ENCODE measurements at places on chromosomes 7 and 10.

DNA sequence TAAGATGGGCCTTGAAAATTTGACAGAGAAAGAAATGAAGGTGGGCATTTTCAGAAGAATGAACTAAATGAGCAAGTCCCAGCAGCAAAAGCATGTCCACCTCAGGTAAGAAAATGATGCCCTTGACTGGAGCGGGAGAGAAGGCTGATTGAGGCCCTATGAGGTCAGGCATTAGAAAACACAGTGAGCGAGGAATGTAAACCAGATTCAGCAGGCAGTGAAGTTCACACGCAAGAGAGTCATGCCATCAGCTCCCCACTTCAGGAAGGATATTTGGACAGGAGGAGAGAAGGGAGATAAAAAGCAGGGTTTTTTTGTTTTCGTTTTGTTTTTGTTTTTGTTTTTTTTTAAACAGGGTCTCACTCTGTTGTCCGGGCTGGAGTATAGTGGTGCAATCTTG, 166.4 kb downstream of the PPP1R17 start:
- DNase-seq: no peak

DNA sequence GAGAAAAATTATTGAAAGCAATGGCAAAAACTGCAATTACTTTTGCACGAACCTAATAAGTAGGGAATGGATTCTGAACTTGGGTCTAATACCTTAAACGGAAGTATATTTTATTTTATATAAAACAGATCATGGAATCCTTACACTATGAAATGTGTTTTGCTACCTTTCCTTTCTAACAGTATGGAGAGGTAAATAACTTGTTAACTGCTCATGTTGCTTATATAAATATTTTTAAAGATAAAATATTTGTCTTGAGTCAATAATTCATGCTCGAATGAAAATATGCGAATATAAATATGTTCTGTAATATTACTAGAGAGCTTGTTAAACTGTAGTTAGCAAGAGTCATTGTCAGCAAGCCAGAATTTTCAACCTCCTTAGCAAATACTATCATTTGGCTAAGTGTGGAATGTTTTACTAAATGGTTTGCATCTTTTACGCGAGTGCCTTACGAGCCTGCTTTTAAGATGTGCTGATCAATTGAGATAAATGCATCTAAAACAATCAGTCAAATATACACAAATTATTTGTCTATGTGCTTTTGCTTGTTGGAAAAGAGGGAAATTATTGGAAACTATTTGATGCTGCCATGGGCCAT, 5.9 kb downstream of the GNAT3 start:
- DNase-seq: no peak

DNA sequence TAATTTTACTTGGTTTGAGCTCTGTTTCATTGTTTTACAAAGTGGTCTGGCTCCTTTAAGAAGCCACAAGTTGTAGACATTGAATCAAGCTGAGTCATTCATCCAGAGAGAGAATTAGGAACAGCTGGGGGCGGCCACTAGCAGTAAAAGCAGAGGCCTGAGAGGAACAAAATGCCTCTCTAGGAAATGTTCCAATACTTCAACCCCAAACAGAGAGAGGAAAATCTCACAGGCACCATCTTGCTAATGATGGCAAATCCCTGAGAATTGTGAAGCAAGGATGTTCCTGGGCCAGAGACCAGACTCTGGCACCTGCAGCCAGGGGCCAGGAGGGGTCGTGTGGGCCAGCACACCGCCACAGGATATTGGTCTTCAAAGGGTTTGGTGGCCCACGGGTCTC, 26.5 kb upstream of the TRIL start:
- DNase-seq: no peak

DNA sequence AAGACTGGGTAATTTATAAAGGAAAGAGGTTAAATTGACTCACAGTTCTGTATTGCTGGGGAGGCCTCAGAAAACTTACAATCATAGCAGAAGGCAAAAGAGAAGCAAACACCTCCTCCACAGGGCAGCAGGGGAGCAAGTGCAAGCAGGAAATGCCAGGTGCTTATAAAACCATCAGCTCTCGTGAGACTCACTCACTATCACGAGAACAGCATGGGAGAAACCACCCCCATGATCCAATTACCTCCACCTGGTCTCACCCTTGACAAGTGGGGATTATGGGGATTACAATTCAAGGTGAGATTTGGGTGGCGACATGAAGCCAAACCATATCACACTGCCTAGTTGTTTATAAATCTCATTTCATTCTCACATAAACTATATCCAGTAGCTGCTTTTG, 28.0 kb upstream of the CPN1 start:
- DNase-seq: no peak

DNA sequence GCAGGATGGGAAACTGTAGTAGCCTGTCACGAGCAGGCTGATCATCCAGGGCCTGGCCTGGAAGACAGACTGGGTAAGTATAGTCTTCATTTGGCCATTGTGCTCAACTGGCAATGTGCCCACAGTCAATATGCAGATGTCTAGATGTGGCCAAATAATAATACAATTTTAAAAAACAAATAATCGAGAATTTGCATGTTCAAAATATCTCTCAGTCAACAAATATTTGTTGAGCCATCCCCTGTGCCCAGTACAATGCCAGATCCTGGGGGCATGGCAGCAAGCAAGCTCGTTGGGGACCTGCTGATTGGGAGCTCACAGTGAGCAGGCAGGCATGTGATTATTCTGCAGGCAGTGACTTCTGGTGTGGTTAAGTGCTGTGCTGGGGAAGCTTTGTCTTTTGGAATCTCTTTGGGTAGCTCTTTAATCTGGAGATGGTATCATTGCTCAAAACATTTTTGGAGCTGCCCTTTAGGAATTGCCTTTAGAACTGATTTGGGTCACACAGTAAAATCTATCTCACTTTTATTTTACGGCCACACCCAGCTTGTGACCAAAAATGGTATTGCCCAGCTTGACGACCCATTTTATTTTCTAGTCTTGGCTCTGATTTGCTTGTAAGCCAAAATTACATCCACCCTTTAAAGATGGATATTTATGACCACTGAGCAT, 92.2 kb downstream of the PLCE1 start:
- DNase-seq: no peak

DNA sequence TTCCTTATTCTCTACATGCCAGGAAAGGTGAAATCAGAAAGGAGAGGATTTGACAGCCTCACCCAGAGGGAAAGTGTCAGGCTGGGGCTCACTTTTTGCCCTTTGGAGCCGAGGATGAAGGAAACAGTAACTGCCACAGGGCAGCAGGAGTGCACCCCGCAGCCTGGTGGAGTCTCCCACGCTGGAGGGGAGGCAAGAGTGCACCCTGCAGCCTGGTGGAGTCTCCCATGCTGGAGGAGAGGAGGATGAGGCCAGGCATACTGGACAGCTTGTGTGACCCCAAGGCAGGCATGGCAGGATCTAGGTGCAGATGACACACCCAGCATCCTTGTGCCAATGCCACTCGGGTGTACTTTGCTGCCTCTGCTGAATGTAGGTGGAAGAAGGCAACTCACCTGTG, 484.0 kb downstream of the DNAJB6 start:
- no peak for DNase-seq

DNA sequence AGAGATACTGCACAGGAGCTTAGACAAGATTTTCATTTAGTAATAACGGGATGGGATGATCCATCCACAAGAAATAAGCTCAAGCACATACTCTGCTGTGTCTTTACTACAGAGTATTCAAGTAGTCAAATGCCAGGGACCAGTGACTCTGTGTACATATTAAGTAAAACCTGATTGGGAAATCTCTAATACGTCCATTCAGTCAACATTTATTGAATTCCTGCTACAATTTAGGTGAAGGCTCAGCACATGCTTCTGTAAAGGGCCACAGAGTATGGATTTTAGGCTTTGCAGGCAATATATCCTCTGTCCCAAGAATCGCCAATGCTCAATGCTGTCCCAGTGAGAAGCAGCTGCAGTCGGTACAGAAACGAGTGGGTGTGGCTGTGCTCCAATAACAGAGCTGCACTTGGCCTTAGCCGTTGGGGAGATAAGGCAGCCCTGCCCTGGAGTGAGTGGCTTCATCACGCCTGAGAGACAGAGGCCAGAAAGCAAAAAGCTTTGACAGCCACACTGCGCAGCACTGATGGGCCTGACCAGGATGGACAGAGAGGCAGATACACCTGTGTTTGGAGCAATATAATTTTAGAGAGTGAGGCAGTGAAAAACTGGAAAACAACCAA, 186.8 kb downstream of the PARD3 start:
- peak; percentile 79 for DNase-seq

DNA sequence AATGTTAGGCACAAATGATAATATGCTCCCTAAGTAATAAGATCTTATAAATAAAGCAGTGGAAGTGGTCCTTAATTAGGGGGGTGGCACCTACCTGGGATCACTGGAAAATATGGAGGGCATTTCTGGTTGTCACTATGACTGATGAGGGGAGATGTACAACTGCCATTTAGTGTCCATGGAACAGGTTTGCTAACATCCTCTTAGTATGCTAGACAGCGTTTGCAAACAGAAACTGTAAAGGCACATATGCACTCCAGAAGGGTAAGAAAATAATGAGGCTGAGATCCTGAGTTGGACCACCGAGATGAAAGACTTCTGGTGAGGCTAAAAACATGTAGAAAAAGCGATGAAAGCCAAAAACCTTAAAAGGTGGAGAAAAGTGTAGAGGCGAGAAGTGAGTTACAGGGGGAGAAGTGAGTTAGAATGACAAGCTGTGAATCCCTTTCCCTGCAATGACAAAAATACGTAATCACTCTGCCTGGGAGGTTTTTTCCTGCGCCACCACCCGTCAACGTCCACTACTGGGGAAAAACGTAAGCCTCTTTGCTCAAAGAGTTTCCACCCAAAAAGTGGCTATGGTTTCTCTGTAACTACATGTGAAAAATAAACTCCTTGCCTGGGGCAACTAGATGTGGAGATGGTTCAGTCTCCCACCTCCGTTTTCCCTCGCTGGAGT, 767 bp downstream of the KRIT1 start:
- DNase-seq: no peak

DNA sequence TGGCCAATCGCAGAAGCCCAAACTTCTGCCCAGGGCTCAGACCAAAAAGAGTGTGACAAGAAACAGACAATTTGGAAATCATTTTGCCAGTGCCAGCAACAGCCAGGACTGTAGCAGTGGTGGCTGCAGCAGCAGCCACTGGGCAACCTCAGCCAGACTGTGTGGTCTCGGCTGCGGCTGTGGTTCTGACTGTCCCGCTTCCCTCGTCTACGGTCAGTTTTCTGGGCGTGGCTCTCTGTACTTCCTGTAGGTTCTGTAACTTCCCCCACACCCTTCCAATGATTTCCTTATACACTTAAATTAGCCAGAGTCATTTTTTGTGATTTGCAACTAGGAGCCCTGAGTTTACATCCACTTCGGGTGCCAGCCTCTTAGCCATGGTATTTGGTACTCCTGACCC, 39.9 kb downstream of the CYTH3 start:
- peak; percentile 65 for DNase-seq

DNA sequence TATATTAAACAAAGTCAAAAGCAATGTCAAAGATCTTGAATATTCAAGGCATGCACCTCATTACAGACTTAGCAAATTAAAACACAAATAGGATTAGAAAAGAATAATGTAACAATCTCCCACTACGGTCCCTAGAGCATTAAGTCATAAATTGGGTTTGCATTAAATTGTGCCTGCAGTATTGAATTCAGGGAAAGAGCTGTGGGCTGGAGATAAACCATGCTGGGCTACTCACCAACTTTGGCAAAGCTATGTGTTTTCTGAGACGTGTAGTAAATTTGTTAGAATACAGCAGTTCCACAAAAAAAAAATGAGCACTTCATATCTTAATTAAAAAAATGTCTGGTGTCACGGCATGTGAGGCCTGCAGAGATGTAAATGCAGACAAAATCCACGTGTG, 241.6 kb downstream of the SNX10 start:
- DNase-seq: no peak

DNA sequence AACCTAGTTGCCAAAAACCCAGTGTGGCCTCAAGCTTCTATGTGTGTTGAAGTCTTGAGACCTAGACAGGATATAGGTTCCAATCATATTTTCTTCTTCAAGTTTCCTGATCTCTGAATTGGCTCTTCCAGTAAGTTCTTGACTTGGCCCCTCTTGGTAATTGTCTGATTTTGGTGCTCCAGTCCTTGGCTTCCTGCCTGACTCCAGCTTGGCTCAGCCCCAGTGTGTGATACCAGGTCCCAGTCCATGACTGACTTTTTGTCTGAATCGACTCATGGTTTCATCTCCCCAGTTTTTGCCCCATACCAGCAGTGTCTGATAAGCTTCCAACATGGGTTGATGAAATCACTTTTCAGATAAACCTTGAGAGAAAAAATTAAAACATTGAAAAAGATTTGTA, 72.3 kb downstream of the FAS start:
- no peak for DNase-seq

- no peak for DNase-seq
Observed at GRCh38 chr7:1647961-1648672, 22.0 kb upstream of the ELFN1 start.

DNA sequence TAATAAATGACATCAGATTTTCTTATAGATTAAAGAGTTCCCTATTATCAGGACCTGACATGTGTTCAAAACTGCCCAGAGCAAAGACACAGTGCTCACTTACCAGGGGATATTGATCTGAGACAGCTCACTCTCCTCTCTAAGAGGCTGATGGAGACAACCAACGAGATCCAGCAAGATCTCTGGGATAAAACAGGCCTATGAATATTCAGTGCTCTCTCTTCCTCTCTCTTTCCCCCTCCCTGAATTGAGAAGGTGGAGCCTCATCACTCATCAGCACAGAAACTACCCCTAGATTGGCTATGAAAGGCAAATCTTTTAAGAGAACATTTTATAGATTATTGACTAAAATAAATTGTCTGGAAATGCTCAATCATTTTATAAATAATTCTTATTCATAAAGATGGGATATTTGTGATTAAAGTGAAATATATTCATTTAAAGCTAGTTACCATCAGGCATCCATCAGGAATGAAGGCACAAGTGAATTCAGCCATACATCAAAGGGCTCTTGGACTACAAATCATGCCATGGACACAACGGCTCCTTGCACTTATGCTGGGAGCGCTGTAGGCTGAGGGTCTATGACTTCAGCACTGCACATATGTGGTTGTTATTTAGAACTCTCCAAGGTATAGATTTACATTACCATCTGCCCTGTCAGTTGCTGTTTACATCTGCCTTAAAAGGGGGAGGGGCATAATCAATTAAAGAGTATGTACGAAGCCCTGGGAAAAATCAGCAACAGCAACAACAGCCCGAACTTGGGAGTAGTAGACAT, 3.4 kb upstream of the PPP1R17 start:
- DNase-seq: no peak

Data from mucosa of descending colon (tissue), 3 donors.